ENCODE measurements at places on chromosomes 11 and 22. TPM values are rescaled to one million over a fixed set of nuclear protein-coding genes. Genes with fewer than 3 reads are reported as not detected.

DNA sequence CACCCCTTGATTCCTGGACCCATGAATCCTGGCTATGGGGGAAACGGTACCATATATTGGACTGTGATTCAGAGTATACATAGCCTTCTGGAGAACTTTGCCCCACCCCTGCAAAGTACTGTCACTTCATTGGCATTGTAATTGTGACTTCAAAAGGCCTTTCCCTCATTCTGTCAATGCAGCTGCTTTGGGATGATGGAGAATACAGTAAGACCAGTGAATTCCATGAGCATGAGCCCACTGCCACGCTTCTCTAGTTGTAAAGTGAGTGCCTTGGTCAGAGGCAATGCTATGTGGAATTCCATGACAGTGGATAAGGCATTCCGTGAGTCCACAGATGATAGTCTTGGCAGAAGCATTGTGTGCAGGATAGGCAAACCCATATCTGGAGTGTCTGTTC, 25.7 kb upstream of the MSANTD2 start:
- no peak for DNase-seq

- DNase-seq, result no peak
Observed at GRCh38 chr11:3086114-3086513, 28.9 kb upstream of the CARS1 start.

- DNase-seq, result no peak
Observed at GRCh38 chr22:31719850-31720471, 30.0 kb downstream of the PRR14L start.

- DNase-seq, result no peak
Observed at GRCh38 chr11:17233101-17233500, 25.3 kb upstream of the PIK3C2A start.

DNA sequence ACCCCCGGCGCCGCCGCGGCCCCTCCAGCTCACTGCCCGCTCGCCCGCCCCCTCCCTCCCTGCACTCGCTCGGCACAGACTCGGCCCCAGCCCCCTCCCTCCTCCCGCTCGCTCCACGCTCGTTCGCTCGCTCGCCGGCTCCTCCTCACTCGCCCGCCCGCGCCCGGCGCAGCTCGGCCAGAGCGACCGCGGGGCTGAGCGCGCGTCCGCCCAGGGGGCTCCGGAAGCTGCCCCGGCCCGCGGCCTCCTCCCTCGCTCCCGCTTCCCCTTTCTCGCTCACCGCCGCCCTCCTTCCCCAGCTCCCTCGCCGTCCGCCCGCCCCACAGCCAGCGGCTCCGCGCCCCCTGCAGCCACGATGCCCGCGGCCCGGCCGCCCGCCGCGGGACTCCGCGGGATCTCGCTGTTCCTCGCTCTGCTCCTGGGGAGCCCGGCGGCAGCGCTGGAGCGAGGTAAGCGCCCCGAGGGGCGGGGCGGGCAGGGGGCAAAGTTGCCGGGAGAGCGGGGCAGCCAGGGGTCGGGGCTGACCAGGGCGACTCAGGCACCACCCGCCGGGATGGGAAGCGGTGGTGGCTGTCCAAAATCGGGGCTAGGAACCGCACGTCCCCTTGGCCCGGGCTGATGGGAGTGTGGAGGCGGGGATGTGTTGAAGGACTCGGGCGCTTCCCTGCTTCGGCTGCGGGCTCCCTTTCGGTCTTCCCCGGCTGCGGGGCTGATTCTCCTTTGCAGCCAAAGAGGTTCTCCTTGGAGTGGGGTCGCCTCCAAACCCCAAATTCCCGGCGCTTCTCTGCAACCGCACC, at the start of gene SEZ6L:
SEZ6L (plus strand) TSS at position 148 of the 797 bp plus-strand sequence; CDS start at position 356, 208 bp downstream.
- no peak for DNase-seq

- DNase-seq, result no peak
Observed at GRCh38 chr11:69475141-69475865, 6.2 kb upstream of the LINC01488 start.

- DNase-seq, result no peak
Observed at GRCh38 chr22:49324527-49325491, 502.9 kb downstream of the BRD1 start.

GRCh38 chr11:62459080-62459479, 40.2 kb downstream of the SCGB1A1 start:
- no peak for DNase-seq

CASP5 gene
- total RNA-seq, result 0.39 TPM

CST6 gene
- total RNA-seq, result 279 TPM

Data from skin of body (tissue), 3 donors.